Right lung (tissue), 10 donors: ENCODE measurements at places on chromosomes 11 and 22. TPM values are rescaled to one million over a fixed set of nuclear protein-coding genes. Genes with fewer than 3 reads are reported as not detected.

Gene ZP1
- not detected for polyA plus RNA-seq

Gene OR10A2
- not detected for polyA plus RNA-seq

Gene MRGPRF
- 3.6 TPM for polyA plus RNA-seq

Gene TTC9C
- 45.2 TPM for polyA plus RNA-seq

Gene CNGA4
- polyA plus RNA-seq, result 1.2 TPM

Gene BCR
- polyA plus RNA-seq, result 36.6 TPM

Gene OR4A15
- polyA plus RNA-seq, result not detected

GRCh38 chr11:26930518-26931247 is 63.2 kb upstream of the FIBIN start:
- DNase-seq, result no peak

DNA sequence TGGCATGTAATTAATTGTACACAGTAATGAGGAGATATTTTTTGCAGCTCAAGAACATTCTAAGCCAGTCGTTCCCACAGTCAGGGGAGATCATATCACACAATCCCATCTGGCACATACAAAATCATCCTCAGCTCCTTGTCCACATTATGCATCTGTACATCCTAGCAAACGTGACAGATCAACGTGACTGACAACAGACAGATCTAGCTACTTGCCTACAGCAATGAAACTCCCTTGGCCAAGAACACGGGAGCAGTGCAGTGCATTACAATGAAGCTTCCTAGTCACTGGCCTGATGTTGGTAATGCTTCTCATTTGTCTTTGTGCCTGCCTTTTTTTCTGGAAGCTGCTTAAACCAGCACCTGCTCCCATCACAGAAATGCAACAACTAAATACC is 24.5 kb upstream of the GUCY1A2 start:
- no peak for DNase-seq

DNA sequence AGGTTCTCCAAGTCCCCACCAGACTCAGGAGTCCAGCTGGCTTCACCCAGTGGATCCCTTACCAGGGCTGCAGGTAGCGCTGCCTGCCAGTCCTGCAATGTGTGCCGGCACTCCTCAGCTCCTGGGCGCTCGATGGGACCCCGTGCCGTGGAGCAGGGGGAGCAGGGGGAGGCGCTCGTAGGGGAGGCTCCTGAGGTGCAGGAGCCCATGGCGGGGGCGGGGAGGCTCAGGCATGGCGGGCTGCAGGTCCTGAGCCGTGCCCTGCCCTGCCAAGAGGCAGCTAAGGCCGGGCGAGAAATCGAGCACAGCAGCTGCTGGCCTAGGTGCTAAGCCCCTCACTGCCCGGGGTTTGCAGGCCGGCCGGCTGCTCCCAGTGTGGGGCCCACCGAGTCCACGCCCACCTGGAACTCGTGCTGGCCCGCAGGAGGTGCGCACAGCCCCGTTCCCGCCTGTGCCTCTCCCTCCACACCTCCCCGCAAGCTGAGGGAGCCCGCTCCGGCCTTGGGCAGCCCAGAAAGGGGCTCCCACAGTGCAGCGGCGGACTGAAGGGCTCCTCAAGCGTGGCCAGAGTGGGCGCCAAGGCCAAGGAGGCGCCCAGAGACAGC is 792.9 kb upstream of the CCDC179 start:
- DNase-seq, result no peak

GRCh38 chr11:33376331-33377310 is 119.4 kb downstream of the HIPK3 start:
- DNase-seq, result no peak

- no peak for DNase-seq
Observed at GRCh38 chr11:24356501-24356900, 140.4 kb upstream of the LUZP2 start.

DNA sequence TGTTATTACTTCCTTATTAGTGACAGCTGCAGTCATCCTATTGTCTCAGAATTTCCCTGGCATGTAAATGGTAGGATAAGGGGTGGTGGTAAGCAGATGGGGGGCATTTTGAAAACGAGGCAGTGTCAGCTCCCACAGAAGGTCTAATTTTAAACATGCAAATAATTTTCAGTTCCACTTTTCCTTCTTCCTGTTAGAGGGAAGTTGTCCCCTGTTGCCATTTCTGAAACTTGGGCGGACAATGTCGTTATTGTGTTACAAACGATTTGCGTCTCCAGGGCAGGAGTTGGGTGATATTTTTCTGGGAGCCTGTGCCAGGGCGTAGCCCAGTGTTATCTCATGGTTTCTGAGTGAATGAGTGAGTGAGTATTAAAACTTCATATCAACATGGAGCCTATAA is 7.4 kb downstream of the PTPRJ start:
- DNase-seq, result no peak

GRCh38 chr11:130088919-130089673 is 19.4 kb downstream of the APLP2 start:
- no peak for DNase-seq

GRCh38 chr22:37133304-37134018 is 16.3 kb downstream of the IL2RB start:
- DNase-seq, result no peak

DNA sequence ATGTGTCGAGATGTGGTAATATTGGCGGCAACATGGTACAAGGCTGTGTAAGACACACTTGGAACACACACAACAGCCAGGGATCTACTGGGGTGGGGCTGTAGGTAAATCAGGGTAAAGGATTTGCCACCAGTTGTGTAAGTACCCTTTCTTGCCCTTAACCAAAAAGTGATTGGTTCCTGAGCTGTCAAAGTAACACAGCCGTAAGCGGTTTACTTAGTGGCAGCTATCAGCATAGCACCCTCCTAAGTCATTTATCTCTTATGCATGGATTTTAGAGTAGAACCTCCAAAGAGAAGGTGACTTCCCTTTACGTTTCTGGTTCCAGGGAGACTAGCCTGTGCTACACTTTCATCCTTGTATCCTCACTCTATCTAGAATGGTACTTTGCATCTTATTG is 57.2 kb downstream of the SPECC1L start:
- DNase-seq, result no peak

GRCh38 chr11:69620683-69621290 is 20.2 kb upstream of the CCND1 start:
- peak; percentile 16 for DNase-seq

GRCh38 chr11:25159341-25159740 is 662.5 kb downstream of the LUZP2 start:
- no peak for DNase-seq

DNA sequence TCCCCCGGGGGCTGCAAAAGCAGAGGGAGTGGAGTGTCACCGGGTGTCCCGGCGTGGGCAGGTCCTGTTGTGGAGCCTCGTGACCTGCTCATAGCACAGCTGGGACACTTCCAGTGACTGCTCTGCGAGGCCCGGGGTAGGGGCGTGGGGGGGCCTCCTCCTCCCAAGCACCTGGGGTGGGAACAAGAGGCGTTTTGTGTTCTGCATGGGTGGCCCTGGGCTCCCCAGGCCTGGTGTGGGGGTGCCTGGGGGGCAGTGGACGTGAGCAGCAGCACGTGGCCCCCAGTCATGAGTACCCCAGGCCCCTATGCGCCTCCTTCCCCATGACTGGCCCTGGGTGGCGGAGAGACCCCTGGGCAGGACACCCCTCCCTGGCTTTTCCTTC is 104.7 kb downstream of the KCNQ1 start:
- no peak for DNase-seq

DNA sequence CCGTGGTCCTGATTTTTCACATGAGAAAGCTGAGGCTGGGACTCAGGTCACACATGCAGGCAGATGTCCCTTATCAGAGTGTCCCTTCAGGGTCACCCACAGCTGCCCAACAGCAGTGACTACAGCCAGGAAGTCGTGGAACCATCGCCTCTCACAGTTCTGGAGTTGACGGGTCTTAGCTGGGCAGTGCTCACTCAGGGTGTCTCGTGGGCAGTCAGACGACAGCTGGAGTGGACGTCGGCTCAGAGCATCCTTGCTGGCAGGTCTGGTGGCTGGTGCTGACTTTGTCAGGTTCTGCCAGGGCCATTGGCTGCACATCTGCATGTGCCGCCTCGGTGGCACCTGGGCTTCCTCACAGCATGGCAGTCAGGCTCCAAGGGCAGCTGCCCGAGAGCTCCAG is 35.6 kb upstream of the TH start:
- no peak for DNase-seq

DNA sequence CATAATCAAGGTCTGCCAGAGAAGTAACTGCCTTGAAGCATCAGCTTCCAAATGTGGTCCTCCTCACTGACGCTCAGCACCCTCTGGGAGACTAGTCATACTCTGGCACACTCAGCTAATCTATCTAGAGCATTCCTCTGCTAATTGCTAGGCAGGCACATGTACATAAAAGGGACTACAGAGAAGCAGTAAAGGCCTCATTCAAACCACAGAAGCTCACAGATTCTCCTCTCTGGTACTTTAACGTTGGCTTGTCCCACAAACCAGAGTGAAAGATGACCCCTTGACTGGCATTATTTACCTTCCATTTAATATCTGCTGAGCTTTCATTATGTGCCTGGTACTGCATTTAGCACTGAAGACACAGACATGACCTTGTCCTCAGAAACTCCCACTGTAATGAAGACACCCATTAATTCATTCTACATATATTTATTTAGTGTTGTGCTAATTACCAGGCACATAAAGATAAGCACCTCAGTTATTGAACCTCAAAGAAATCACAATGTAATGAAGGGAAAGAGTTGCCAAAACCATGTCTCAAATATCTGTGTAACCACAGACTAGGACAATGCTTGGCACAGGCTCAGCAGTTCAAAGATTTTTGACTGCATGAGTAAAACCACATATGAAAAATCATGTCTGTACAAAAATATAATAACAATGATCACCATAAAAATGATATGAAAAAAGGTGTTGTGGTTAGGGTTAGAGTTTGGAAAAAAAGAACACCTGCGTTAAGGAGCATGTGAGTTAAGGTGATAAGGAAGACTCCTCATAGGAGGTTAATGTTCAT is 550.4 kb downstream of the DLG2 start:
- no peak for DNase-seq

DNA sequence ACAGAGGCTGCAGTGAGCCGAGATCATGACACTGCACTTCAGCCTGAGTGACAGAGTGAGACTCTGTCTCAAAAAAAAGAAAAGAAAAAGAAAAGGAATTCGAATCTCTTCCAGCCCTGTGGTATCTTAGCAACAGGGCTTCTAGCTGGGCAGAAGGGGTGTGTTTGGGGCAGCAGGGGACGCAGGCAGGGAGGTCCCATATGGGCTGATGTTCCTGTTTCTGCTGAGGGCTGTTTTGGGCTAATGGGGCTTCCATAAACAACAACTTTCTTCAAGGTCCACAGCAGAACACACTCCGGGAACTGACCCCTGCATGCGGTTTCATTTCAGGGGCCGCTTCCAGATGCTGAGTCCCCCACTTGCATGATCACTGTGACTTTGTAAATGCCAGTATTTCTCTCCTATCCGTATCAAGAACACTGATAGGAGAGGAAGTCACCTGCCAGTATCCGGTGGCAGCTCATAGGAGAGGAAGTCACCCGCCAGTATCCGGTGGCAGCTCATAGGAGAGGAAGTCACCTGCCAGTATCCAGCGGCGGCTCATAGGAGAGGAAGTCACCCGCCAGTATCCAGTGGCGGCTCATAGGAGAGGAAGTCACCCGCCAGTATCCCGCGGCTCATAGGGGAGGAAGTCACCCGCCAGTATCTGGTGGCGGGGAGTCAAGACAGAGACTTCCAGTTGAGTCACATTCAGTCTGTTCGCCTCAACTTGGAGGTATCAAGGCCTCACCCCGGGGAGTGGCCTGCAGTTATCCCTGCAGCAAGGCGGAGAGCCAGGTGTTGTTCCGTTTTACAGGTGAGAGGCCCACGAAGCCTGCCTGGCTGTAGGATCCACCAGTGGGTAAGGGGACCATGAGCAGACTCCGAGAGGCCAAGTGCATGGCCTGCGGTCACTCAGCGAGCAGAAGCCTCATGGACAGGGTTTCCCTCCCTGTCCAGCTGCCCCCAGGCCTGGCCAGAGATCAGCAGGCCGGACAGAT is 8.3 kb upstream of the FGF19 start:
- no peak for DNase-seq

DNA sequence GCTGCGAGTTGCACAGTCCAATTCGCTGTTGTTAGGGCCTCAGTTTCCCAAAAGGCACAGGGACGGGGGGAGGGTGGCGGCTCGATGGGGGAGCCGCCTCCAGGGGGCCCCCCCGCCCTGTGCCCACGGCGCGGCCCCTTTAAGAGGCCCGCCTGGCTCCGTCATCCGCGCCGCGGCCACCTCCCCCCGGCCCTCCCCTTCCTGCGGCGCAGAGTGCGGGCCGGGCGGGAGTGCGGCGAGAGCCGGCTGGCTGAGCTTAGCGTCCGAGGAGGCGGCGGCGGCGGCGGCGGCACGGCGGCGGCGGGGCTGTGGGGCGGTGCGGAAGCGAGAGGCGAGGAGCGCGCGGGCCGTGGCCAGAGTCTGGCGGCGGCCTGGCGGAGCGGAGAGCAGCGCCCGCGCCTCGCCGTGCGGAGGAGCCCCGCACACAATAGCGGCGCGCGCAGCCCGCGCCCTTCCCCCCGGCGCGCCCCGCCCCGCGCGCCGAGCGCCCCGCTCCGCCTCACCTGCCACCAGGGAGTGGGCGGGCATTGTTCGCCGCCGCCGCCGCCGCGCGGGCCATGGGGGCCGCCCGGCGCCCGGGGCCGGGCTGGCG is at the start of gene BCR:
Gene BCR (plus strand): TSS at position 209 of the 592 bp plus-strand sequence. CDS start 452 bp downstream, outside the sequence.
- no peak for DNase-seq

- no peak for DNase-seq
Observed at GRCh38 chr11:70502677-70503467, 104.5 kb downstream of the CTTN start.

DNA sequence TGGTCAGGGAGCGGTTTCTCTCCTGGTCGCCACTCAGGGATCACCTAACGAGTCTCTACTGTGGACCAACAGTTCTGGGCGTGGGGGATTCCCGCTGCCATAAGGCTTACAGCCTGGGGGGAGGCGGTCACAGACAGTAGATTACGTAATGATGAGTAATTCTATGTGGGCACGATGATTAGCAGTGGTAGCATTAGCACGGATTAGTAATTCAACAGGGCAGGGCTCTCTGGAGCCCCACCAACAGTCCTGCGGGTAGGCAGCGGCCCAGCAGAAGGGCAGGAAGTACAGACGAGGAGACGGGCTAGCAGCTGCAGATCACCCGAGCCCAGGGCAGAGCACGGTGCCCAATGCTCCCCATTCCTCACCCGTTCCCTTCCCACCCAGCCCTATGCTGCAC is 3.6 kb downstream of the SHISAL1 start:
- no peak for DNase-seq

- DNase-seq, result no peak
Observed at GRCh38 chr22:50190941-50191741, 5.4 kb downstream of the TRABD start.

DNA sequence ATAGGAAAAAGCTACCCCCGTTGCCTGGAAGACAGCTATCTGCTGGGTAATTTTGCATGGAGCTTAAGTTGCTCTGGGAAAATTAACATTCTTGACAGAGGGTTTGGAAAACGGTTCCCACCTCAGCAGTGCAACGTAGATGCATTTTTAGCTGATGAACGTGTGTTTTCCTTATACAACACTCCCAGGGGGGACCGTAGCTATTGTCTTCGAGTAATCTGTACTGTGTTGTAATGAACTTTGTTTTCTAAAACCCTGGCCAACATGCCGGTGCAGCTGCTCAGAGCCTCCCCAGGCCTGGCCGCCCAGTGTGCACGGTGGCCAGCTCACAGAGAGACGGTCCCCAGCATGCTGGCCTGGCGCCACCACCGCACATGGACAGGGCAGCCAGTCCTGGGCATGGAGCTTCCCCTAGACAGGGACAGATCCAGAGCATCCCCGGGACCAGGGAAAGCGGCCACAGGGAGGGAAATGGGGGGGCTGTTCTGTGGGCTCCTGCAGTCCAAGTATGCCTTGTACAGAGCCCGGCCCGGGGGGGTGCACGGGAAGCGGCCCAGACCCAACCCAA is 2.2 kb downstream of the TNNT3 start:
- DNase-seq, result no peak

- DNase-seq, result peak; percentile 34
Observed at GRCh38 chr11:126716456-126717083, 284.0 kb downstream of the KIRREL3 start.

- DNase-seq, result no peak
Observed at GRCh38 chr22:39482768-39483167, 19.3 kb upstream of the MIEF1 start.
